ENCODE measurements at places on chromosomes 3 and 15. TPM values are rescaled to one million over a fixed set of nuclear protein-coding genes. Genes with fewer than 3 reads are reported as not detected.
A peak's percentile ranks its signal among the peaks of the same experiment; 100 is the strongest.

DNA sequence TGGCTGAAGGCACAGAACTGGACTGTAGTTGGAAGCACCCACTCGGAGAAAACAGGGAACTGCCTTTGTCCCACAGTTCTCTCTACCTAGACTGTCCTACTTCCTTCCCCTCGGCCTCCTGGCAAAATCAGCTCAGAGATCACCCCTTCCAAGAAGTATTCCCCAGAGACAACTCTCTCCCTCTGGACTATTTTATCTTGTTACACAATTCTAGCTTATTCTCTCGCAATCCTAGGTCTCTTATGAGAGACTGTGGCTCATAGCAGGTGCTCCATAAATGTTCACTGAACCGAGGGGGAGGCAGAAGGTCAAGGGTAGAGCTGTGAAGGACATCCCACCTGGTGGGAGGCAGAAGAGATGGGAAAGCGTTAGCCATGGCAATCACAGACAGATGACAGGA, 10.6 kb downstream of the HEG1 start:
- no peak for DNase-seq

DNA sequence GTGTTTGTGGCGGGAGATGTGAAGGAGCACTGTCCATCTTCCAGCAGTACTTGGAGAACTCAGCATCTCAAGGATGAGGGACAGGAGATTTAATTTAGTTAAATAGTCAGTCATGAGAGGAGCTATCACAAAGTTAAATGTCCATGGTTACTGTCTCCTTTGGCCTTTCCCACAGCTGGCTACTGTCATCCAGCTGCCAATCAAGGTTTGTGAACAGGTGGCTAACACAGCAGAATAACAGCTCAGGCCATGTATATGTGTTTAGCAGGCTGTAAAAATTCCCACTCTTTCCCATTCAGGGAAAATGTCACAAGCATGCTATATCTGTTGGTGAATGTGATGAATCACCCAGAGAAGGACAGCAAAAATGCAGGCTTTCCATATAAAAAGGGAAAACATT, 120.5 kb downstream of the TMEM108 start:
- peak; percentile 65 for DNase-seq

- DNase-seq: no peak
Observed at GRCh38 chr15:50670115-50670514, 16.5 kb downstream of the TRPM7 start.

GRCh38 chr15:36977659-36978058, 122.7 kb downstream of the MEIS2 start:
- DNase-seq: no peak

DNA sequence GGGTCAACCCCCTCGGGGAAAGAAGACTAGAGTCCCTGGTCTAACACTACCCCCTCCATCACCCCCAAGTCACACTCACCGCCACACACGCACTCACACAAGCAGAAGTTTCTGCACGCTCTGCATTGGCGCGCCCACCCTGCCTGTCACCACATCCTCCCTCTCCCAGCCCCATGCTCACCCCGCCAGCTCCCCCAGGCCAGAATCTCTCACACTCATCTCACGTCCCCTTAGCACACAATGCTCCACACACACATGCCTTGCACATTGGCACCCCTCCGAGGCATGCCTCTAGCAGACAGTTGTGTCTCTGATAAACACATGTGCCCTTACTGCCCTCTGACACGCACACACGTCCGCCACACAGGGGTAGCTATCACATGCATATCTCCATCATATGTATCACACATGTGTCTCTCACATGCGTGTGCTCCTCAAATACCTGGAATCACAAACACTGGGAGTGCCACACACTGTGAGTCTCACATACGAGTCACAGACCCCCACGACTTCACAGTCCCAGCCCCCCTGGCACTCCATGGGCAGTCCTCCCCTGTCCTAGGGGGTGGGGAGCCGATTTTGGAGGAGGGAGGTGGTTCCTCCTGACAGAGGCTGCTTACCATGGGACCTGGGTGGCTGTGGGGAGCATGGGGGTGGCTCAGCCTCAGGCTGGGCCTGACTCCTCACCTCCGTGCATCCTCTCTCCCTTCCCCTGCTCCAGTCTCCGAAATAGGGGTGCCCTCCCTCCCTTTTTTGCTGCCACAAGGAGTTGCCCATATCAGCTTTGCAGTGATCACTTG, 898 bp downstream of the FBLN2 start:
- no peak for DNase-seq

DNA sequence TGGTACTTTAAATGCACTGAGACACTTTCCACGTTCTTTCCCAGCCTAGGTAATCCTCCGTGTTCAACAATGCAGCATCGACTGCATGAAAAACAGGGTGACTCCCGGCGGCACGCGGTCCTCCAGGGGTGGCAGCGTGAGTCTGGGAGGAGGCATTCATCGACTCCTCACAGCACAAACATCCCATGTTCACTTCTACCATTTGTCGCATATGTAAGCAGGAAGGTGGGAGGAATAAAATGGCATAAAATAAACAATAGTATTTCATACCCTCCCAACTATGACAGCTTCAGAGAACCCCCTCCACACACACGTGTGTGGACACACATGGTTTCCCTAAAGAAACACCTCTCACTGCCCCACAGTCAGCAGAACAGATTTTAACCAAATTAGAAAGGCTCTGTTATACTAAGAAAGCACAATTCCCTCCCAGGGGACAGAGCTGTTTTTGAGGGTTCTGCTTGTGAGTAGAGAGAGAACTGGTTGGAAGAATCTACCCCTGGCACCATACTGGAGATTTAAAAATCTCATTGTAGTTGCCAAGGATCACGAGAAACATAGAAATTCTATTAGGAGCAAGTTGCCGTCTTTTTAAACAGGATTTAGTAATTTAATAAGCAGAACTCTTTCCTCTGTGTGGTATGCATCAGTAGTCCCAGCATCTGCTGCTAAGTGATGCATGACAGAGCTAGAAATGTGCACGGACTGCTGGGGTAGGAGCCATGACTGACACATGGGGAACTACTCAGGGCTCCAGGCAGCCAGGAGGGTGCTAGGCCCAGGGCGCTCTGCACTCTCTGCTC, 6.0 kb downstream of the FAM43A start:
- DNase-seq: no peak

- DNase-seq: peak; percentile 63
Observed at GRCh38 chr3:30681649-30682211, 75.3 kb downstream of the TGFBR2 start.

- DNase-seq: no peak
Observed at GRCh38 chr3:77427528-77427927, 387.6 kb downstream of the ROBO2 start.

DNA sequence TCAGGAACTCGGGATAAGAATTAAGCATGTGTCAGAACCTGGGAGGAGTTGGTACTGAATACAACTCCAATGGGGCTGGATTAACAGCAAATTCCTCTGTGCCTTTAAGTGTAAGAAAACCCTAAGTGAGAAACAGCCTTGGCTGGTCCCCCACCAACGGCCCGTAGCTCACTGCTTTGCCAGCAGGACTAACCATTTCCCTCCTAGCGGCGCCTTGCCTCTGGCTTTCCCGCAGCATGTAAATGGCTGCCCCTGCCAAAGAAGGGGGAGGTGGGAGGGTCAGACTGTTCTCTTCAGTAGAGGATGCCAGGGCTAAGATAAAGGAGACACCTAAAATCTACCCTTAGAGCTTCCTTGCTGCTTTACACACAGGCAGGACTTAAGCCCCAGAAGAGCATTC, 51.0 kb upstream of the SH3GL3 start:
- DNase-seq: no peak

- DNase-seq: no peak
Observed at GRCh38 chr3:122979211-122979610, 48.4 kb downstream of the SEMA5B start.

DNA sequence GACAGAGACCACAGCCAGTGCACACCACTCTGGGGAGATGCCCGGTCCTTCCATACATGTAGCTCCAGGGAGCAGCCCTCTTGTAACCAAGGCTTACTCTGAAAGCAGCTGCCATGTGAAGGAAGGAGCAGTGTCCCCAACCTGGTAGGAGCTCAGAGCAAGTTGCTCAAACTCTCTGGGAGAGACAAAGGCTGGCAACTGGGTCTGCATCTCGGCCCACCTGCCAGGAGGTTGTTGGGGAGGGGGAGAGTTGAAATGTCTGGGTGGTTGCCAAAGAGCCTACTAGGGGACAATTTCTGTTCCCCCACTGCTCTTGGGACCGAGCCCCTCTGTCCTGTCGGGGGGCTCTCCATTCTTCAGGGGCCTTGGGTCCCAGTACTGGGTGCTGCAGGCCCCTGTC, 309.9 kb downstream of the TLE3 start:
- no peak for DNase-seq

DNA sequence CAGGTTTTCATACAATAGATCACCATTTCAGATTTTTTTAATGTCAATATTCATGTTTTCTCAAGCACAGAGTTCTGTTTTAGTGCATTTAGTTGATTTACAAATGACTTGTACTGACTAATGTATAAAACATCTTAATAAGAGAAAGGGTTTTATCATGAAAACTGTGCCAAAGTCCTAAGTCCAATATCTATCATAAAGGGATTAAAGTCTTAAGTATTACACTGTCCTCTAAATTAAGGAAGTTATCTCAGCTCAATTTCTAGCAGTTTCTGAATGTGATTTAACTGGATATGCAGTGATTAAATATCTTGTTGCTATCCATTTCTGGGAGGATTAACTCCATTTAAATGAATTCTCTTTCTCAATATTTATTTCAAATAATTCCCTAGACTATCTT, 381.1 kb upstream of the CNTN4 start:
- no peak for DNase-seq

DNA sequence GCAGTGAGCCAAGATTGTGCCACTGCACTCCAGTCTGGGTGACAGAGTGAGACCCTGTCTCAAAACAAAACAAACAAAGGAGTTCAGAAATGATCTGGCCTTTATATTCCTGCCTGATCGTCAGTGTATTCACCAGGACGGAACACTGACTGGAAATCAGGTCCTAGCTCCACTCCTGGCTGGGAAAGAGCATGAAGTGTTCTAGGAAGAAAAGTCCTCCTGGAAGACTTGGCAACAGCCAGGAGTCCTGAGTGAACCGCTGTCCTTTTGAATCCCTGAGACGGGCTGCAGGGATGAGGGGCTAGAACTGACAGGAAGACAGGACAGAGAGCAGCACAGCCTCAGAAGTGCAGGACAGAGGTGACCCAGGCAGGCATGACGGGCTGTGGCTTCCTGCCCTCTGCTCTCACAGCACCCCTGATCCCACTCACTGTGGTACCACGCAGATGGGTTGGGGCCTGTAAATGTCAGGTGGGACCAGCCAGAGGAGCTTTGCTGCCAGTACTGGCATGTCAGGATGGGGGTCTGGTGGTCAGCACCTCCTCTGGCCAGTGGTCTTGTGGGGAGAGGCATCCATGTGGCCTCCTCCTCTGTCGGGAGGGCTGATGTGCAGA, 23.5 kb downstream of the FAN1 start:
- DNase-seq: no peak

DNA sequence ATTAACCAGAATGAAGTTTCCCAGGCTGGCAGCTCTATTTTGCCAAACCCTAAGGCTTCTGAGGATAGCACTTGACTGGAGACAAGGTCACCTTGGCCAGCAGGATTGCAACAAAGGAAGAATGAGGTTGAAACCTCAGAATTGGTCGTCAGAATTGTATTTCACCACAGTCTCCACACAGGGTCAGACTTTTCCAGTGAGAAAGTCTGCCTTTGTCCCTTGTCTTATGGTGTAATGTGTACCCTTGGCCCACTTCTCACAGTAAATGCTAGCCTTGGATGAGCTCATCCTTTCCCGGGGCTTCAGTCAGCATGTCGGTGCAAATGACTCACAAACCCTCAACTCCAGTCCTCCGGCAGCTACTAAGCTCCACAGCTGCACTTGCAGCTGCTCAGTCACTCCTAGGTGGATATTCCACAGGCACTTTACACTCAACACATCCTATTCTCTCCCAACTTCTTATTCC, 19.7 kb downstream of the SSR3 start:
- DNase-seq: peak; percentile 99

GRCh38 chr3:149180057-149180573, 41.5 kb downstream of the CP start:
- peak; percentile 99 for DNase-seq

GRCh38 chr3:80079886-80080285, 312.1 kb upstream of the ROBO1 start:
- no peak for DNase-seq

- DNase-seq: no peak
Observed at GRCh38 chr3:160312014-160312624, 86.9 kb downstream of the C3orf80 start.

DNA sequence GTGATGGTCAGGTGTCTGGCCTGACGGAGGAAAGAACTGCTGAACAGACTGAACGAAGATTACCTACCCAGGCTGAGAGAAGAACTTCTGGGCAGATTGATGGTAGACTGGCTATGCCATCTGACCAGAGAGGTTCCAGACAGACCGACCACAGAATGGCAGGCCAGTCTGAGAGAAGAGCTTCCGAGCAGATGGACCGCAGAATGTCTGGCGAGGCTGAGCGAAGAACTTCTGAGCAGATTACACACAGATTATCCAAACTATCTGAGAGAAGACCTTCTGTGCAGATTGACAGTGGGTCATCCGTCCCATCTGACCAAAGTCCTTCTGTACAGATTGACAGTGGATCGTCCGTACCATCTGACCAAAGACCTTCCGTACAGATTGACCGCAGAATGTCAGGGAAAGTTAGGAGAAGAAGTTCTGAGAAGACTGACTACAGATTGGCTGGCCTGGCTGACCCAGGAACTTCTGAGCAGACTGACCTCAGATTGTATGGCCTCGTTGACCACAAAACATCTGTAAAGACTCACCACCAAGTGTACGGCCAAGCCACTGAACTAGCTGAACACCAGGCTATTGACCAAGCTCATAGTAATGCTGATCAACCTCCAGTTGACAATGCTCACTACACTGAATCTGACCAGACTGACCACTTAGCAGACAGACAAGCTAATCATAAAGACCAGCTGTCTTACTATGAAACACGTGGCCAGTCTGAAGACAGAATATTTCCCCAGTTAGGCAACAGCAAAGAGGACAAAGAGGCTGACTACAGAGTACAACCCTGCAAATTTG, 812 bp downstream of the TEX55 start:
- peak; percentile 71 for DNase-seq

GRCh38 chr3:4224331-4224730, 78.8 kb upstream of the SETMAR start:
- DNase-seq: no peak

- peak; percentile 51 for DNase-seq
Observed at GRCh38 chr15:60477916-60478565, 901 bp downstream of the ICE2 start.

CCDC33 gene
- not detected for total RNA-seq

SLC51A gene
- total RNA-seq: not detected

ALDH1A3 gene
- total RNA-seq: 0.05 TPM

RGMA gene
- total RNA-seq: 0.10 TPM

SKOR1 gene
- 0.05 TPM for total RNA-seq

TBC1D23 gene
- 59.9 TPM for total RNA-seq

MITF gene
- total RNA-seq: 12.5 TPM

ALDH1L1 gene
- total RNA-seq: not detected

LXN gene
- not detected for total RNA-seq

KLF13 gene
- 51.9 TPM for total RNA-seq

TEX55 gene
- total RNA-seq: not detected

XCR1 gene
- total RNA-seq: not detected

Data from myocyte (in vitro differentiated cells).